HT1080 (cell line): ENCODE measurements at places on chromosomes 1 and 21.

- peak; percentile 99 for DNase-seq
Measured at GRCh38 chr1:98086796-98087441, 166.1 kb upstream of the DPYD start.

GRCh38 chr1:161305867-161306519 is 3.8 kb downstream of the MPZ start:
- DNase-seq = no peak

- no peak for DNase-seq
Measured at GRCh38 chr21:40335704-40336103, 468.5 kb downstream of the PCP4 start.

GRCh38 chr1:180765151-180765550 is 133.3 kb downstream of the XPR1 start:
- no peak for DNase-seq

- no peak for DNase-seq
Measured at GRCh38 chr1:169052727-169053126, 53.8 kb upstream of the ATP1B1 start.

- DNase-seq = no peak
Measured at GRCh38 chr21:15138490-15138889, 73.7 kb upstream of the NRIP1 start.

GRCh38 chr1:48875552-48876329 is 99.0 kb upstream of the BEND5 start:
- no peak for DNase-seq

- DNase-seq = no peak
Measured at GRCh38 chr1:55483523-55483922, 268.4 kb upstream of the USP24 start.

DNA sequence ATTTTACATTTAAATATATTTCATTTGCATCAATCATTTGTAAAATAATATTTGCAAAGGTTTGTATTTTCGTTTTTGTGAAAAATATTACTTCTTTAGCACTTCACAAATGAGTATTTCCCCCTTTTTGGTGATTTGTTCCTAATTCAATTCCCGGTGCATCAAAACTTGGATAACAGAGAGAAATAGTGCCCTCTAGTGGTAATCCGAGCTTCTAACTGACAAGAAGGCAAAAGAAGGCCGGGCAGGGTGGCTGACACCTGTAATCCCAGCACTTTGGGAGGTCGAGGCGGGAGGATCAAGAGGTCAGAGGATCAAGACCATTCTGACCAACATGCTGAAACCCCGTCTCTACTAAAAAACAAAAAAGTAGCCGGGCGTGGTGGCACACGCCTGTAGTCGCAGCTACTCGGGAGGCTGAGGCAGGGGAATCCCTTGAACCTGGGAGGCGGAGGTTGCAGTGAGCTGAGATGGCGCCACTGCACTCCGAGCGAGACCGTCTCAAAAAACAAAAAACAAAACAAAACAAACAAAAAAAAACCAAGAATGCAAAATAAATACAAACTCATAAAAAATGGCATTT is 137.7 kb downstream of the COL11A1 start:
- DNase-seq = peak; percentile 42

GRCh38 chr1:40637470-40638007 is 27.9 kb downstream of the RIMS3 start:
- DNase-seq = no peak

DNA sequence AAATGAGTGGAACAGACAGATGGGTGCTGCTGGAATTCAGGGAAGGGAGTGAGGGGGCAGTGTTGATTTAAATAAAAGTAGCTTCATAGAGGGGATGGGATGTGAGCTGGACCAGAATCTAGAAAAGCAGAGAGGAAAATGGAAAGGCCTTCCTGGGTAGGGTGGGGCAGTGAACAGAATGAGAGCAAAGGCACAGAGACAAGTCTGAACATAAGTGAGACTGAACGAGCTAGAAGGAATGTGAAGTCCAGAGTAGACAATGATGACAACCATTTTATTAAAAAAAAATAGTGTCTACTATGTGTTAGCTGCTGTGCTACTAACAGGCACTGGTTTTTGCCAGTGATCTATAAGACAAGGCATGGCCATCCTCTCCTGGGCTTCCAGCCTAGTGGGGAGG is 36.0 kb downstream of the ELK4 start:
- DNase-seq = no peak

GRCh38 chr1:41539999-41540398 is 55.5 kb upstream of the EDN2 start:
- DNase-seq = no peak

DNA sequence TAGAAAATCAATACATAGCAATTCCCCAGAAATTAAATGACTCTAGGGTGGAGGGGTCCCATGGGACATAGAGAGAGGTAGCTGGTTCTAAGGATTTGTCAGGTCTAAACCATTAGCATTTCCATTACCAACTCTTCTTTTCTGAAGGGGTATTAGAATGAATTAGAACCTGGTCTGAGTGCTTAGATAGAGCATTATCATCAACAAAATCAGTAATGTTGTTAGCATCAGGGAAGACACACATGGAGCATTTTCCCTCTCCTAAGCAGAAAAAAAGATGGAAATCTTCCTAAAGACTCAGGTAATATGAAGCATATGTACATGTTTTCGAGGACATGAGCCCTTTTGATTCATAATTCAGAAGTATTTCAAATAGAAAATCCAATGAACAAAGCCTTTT is 984.4 kb upstream of the NCAM2 start:
- DNase-seq = no peak

DNA sequence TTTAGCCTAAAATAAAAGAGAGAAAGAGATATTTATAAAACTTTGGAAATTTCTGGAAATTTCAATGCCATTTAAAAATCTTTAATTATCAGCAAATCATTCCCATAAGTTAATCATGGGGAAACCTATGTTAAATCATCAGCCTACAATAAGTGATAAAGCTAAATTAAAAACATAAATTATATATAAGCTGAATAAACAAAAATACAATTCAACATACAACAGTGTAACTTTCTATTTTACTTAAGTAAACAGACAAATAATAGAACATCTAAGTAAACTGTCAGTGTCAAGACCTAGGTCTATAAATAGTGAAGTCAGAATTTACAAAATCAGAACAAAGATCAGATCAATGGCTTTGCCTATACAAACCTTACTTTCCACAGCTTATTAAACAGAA is 57.5 kb downstream of the EPRS1 start:
- no peak for DNase-seq

DNA sequence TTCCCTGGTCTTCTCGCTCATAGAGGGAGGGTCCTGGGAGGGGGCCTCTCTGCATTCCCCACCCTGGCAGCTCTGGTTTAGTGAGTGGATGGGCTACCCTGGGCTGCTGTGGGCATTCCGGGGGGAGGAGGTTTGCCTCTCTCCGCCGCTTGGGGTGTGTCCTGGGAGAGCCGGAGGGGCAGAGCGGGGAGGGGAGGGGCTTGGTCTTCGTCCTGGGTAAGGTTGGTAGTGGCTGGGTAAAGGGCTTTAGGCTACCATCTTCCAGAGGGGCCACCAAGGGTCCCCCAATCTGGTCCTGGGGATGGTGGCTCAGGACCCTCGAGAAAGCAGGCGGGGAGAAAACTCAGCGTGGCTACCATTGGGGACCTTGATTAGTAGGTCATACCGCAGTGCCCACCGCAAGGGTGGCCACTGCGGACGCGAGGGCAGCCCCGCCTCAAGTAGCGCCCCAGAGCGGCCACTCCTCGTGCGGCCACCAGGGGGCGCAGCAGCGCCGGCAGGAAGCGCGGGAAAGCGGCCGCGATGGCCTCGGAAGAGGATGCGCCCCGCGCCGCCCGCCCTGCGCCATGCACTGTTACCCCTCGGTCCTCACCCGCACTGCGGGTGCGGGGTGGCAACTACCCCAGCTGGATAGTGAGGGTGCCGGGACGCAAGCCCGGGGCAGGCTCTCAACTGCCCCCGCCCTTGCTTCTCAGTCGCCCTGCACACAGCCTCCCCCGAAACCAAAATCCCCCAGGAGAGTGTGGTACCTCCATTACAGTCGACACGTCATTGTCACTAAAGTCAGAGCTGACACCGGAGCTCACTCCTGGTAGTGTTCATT is 44.1 kb upstream of the SLC25A33 start:
- DNase-seq = peak; percentile 20

GRCh38 chr1:246012341-246012740 is 494.7 kb downstream of the SMYD3 start:
- DNase-seq = peak; percentile 32

GRCh38 chr21:28639737-28640136 is 352.9 kb downstream of the LTN1 start:
- no peak for DNase-seq

- peak; percentile 24 for DNase-seq
Measured at GRCh38 chr1:23129846-23130245, 38.8 kb downstream of the LUZP1 start.

- no peak for DNase-seq
Measured at GRCh38 chr1:109479311-109479710, 4.4 kb upstream of the ATXN7L2 start.

- DNase-seq = peak; percentile 18
Measured at GRCh38 chr1:224432672-224433040, 1.9 kb downstream of the WDR26 start.

DNA sequence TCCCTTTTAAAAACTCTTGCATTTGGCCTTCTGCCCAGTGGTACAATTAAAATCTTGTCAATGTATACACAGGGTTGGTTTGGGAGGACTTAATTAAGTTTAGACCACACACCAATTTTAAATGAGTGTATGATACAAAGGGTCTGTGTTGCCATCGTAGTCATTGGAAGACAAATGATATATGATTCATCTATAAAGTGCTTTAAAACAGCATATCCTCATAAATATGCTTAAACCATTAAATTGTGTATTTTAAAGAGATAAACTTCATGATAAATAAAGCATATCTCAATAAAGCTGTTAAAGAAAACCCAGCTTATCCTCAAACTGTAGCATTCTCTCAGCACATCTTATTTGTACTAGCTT is 69.5 kb downstream of the LUZP1 start:
- DNase-seq = no peak

GRCh38 chr1:6118415-6118814 is 61.7 kb downstream of the CHD5 start:
- no peak for DNase-seq

GRCh38 chr1:180742663-180743062 is 110.8 kb downstream of the XPR1 start:
- no peak for DNase-seq

DNA sequence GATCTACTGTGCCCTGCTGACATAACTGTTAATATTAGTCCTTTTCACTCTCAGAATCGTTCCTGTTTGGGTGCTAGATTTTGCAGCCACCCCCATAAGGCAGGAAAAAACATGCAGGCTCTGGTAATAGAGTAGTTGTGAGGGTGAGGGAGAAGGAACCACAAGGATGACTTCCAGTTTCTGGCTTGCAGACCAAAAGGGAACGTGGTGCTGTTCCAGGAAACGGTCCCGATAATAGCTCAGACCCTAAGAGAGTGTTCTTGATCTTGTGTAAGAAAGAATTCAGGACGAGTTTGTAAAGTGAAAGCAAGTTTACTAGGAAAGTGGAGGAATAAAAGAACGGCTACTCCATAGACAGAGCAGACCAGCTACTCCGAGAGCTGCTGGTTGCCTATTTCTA is 50.7 kb upstream of the RHOU start:
- DNase-seq = no peak
